Right hindlimb (tissue), 1 donor: ENCODE measurements at places on chromosomes 2 and 18.

- no peak for DNase-seq
Measured at GRCh38 chr2:71879509-71880184, 268.0 kb downstream of the CYP26B1 start.

DNA sequence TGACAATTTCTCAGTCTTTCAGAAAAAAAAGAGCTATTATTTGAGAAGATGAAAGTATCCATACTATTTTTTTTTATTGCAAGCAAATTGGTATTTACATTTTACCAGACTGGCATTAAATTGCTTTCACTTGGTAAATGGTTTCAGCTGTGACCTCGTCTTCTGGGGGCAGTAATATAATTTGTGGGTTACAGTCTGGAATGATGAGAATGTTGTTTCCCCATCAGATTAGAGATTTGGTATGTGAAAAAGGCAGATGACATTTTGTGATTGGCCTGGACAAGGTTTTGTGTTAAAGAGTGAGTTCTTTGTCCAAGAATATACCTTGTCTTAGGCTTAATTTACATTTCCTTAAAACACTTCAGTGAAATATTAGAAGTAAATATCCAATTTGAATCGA, 390.1 kb upstream of the ST6GAL2 start:
- no peak for DNase-seq

DNA sequence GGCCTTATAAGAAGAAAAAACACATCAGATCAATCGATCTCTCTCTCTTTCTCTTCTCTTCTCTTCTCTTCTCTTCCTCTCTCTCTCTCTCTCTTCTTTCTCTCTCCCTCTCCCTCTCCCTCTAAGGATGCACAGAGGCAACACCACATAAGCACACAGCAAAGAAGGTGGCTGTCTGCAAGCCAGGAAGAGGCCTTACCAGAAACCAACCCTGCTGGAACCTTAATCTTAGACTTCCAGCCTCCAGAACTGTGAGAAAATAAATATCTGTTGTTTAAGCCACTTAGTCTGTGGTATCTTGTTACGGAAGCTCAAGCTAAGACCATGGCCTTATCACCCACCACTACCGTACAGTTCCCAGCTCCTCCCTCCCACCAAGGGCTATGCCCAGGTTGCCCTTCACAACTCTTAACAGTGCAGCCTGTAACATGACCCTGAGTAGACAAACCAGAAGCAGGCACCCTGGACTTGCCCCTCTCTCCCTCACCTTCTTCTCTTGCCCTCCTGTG, 25.2 kb upstream of the TMEM237 start:
- DNase-seq, result no peak

GRCh38 chr2:58098254-58099095, 51.9 kb downstream of the VRK2 start:
- no peak for DNase-seq

GRCh38 chr2:168517816-168518215, 61.7 kb downstream of the CERS6 start:
- DNase-seq, result no peak

DNA sequence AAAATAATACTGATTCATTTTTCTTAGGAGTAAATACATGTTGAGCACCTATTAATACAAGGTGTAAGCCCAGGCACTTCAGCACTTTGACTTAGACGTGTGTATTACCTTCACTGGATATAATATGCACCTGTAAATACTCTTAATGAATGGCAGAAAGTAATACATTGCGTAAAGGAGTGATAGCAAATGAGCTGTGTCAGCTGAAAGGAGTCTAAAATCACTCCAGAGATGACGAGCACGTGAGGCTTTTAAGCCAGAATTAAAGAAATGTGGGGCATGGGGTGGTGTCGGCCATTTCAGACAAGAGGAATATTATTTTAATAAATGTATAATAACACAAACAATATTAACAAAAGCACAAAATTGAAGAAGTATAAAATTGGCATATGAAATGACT, 722.7 kb downstream of the EPHA4 start:
- DNase-seq, result no peak

DNA sequence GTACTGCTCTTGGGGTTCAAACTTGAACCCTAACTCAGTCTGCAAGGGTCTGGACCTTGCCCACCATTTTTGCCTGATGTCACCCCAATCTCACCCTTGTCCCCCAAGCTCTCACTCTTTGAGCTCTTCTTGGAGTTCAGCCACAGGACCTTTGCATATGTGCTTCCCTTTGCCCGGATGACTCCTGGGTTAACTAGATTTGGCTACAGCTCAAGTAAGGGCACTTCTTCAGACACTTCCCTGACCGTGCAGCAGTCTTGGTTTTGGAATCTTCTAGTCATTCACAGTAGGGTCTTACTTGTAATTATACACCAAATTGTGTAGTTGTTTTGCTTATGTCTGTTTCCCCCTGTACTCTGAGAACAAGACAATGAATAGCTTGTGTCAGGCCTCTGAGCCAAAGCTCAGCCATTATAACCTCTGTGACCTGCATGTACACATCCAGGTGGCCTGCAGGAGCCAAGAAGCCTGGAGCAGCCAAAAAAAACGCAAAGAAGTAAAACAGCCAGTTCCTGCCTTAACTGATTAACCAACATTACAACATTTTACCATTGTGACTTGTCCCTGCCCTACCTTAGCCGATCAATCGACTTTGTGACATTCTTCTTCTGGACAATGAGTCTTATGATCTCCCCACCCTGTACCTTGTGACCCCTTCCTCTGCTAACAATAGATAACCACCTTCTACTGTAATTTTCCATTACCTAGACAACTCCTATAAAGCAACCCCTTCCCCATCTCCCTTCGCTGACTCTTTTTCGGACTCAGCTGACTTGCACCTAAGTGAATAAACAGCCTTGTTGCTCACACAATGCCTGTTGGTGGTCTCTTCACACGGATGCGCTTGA, 1.0 kb upstream of the MOGAT1 start:
- no peak for DNase-seq

GRCh38 chr2:44464437-44464836, 102.7 kb downstream of the CAMKMT start:
- DNase-seq, result no peak
